ENCODE measurements at places on chromosomes 11 and 22.

DNA sequence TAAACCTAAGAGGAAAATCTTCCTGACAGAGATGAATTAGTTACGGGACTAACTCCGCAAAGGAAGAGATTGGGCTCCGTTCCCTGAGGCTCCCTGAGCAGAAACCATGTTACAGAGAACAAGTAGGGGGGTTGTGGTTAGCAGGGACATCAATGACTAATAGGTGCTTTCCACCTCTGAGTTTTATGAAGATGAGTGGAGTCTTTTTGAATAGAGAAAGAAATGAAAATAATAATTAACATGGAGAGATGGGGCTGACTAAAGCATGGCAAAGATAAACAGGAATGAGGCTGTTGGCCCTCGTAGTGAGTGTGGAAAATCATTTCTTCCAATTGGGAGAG, 47.5 kb upstream of the PICALM start:
- peak; percentile 17 for DNase-seq

- no peak for DNase-seq
Measured at GRCh38 chr22:50173983-50174355, 3.4 kb downstream of the PANX2 start.

DNA sequence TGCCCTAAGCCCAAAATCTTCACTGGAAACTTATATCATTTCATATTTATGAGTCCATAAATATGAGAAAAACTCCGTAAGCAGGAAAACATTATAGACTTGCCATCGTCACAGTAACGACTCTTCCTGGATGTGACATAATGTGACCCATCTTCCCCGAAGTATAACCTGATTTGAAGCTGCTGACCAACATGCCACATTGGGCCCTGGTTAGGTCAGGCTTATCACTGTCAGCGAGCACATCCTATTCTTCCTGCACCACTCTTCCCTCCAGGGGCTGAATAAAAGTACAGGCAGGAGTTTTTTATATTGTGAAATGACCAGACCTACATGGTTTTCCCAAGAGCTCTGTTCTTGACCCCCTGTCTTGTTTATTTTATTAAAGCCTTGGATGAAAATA, 12.1 kb upstream of the BLID start:
- no peak for DNase-seq

GRCh38 chr11:33016654-33017053, 976 bp downstream of the DEPDC7 start:
- DNase-seq: no peak

Data from stimulated activated CD8-positive, alpha-beta memory T cell treated with anti-CD3 and anti-CD28 coated beads, Interleukin-4, amount 100 ng/mL, for 4 hours (primary cell).